ENCODE measurements at places on chromosomes 4 and X.

- DNase-seq = no peak
These were observed 1.1 kb downstream of the ZCCHC18 start for GRCh38 chrX:104113222-104113965.

DNA sequence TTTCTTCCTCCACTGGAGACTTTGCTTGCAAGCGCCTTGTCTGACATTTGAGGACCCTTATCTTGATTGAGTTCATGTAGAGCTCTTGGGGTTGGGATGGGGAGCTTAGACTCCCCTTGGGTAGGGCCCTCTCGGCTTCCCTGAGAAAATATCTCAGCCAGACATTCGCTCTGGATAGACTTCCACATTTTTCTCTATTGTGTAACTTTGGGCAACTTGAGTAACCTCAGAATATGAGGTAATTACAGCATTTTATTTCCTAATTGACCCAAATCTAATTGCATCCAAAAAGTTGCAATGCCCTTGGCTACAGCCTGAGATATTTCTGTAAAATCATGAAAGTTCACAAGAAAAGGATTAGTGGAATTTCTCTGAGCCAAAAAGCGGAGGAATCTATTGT is 102.8 kb upstream of the MXRA5 start:
- DNase-seq = no peak

GRCh38 chr4:177473991-177474390 is 31.8 kb upstream of the AGA start:
- DNase-seq = no peak

- no peak for DNase-seq
These were observed 905.3 kb upstream of the INTU start for GRCh38 chr4:126727461-126727860.

DNA sequence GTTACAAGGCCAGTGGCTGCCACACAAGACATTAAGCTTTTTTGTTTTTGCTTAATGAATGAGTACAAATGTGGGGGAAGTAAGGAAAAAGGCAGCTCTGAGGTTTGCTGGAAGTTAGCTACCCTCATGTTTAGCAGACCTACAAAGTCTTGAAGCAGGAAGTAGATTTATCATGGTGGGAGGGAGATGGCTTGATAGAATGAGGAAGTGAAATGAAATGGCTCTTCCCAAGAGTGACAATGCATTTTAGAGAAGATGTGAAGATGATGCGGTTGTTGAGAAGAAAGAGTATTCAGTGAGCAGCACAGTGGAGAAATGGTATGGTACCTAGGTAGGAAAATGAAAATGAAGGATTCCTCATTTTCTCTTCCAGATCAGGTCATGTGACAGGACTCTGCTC is 108.0 kb downstream of the SLIT2 start:
- DNase-seq = no peak

- DNase-seq = no peak
These were observed 4.5 kb upstream of the PLCXD1 start for GRCh38 chrX:276581-277201.

- DNase-seq = no peak
These were observed 148.6 kb downstream of the STK32B start for GRCh38 chr4:5199912-5200311.

DNA sequence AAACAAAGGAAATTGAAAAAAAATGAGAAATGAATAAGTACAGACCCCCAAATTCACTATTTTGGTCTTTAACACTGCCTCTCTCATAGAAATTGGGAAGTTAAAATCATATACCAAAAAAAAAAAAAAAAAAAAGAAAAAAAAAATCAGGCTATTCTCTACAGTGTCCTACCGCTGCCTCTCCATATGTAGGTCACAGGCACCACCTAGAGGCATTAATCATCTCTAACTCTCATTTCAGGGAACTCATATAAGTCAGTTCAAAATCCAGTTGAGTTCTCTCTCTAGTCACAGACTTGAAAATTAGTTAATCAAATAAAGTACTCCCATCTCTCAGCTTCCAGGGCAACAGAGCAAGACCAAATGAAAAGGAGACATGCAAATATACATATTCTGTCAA is 47.9 kb downstream of the COX18 start:
- DNase-seq = peak; percentile 22

- no peak for DNase-seq
These were observed 18.3 kb downstream of the MAGED2 start for GRCh38 chrX:54825716-54826438.

DNA sequence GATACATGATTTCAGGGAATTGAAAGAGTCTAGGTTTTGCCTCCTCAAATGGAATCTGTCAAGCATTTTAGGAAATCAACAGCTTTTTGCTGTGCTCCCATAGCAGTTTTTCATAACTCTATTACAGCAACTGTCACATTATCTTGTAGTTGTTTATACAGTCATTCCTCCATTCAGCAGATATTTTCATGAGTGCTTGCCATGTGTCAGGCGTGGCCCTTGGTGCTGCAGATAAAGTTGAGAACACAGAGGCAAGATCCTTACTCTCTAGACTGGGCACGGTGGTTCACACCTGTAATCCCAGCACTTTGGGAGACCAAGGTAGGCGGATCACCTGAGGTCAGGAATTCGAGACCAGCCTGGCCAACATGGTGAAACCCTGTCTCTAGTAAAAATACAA is 67.3 kb downstream of the MCUB start:
- no peak for DNase-seq

- DNase-seq = no peak
These were observed 318.6 kb downstream of the ANK2 start for GRCh38 chr4:113368056-113368455.

- no peak for DNase-seq
These were observed 267.0 kb upstream of the KLF3 start for GRCh38 chr4:38396845-38397547.

DNA sequence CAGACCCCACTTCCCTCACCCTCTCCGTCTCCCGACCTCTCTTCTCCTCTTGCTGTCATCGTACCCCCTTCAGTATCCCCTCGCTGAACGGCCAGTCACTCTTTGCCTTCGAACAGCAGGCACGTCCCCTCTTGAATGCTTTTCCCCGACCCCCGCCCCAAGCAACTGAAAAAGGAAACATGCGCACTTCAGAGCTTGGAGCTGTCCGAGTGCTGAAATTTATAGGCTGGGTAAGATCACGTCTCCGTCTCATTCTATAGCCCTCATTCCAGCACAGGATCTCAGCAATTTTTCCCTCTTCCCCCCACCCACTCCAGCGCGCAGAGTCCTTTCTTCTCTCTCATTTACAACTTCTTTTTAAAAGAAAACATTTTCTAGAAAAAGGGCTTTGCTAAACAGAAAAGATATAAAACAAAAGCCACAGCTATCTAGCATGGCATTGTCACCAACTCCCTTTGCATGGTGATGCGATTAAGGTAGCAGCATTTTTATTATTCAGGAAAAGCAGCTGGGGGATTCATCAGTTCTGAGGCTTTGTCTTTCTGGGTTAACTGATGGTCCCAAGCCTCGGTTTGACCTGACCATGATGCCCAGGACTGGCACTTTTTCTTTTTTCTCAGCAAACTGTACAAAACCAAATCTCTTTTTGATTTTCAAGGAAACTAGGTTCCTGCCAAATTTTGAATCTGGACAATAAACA is at the start of gene GLRA2:
Gene GLRA2, plus strand, starts transcription at position 247 of the 700 bp plus-strand sequence. CDS start 522 bp downstream, outside the sequence.
- DNase-seq = no peak

- DNase-seq = no peak
These were observed 61.9 kb upstream of the LAS1L start for GRCh38 chrX:65596270-65597034.

- no peak for DNase-seq
These were observed 991.5 kb downstream of the ADGRL3 start for GRCh38 chr4:62191451-62192240.

DNA sequence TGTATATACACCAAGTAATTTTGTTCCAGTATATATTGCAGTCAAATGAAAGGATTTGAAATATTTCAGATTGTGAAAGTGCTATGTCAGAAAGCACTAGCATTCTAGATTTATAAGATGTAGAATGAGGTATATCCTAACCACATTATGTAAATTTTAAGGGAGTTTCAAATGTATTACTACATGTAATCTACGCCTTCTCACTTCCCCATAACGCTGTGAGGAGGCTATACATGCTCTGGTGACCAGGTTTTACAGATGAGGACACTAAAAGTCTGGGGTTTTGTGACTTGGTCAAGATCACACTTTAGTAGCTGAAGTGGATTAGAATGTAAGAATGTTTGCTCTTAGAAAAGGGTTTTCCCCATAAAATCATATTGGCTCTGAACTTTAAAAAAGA is 8.1 kb downstream of the ENPEP start:
- DNase-seq = no peak

DNA sequence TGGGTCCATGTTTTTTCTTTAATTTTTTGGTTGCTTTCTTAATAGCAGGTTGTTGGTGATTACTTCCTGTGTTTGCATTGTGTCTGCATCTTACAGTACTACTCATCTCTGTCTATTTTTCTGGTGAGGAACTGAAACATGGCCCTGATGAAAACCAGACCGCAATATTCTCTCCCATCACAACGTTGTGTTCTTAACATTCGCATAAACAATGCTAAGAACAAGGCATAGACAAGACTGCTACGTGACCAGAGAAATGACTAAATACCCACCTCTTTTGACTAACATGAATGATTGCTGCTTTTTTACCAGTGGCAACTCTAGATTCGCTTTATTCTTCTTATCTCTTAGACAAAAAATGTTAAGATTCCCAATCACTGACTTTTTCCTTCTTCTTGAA is 179.1 kb downstream of the GC start:
- DNase-seq = no peak

DNA sequence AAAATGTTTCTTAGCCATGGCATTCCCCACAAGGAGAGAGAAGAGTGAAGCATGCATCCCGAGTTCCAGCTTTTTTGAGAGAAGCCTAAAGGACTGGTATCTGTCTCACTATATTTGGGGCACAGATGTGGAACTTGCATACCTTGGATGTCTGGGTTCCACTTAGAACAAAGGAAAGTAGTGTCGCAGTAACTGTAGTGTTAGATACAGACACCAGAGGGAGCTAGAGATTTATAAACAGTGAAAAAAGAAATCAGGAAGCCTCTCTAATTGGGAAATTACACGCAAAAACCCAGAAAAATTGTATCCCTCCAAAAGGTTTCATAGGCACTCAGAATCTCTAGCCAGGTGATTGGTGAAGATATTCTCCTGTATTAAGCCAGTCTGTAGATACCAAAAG is 34.4 kb downstream of the AGTR2 start:
- DNase-seq = peak; percentile 7

DNA sequence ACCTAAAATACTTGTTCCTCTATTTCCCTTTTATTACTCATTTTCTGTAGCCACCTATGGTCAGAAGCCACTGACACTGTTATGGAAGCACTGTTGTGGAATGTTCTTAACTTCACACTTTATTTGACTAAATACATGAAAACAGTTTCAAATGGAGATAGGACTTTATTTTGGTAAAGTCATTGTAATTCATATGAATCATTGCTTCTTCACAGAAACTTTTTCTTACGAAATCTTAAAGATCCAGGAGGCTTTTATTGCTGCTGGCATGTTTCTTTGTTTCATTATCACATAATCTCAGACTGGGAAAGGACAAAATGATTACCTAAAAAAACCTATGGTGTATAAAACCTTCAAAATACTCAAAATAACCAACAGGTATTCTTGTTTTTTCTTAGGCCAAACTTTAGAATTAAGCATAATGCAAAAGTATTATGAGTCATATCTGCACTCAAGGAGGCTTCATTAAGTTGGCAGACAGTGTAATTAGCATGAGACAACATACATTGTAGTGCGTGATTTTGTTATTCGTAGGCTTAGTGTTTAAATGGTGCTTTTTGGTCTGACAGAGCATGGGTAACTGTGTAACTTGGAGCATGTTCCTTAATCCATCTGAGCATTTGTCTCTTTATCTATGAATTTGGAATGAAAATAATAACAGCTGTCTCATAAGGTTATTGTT is 58.0 kb downstream of the SH3BGRL start:
- DNase-seq = no peak

DNA sequence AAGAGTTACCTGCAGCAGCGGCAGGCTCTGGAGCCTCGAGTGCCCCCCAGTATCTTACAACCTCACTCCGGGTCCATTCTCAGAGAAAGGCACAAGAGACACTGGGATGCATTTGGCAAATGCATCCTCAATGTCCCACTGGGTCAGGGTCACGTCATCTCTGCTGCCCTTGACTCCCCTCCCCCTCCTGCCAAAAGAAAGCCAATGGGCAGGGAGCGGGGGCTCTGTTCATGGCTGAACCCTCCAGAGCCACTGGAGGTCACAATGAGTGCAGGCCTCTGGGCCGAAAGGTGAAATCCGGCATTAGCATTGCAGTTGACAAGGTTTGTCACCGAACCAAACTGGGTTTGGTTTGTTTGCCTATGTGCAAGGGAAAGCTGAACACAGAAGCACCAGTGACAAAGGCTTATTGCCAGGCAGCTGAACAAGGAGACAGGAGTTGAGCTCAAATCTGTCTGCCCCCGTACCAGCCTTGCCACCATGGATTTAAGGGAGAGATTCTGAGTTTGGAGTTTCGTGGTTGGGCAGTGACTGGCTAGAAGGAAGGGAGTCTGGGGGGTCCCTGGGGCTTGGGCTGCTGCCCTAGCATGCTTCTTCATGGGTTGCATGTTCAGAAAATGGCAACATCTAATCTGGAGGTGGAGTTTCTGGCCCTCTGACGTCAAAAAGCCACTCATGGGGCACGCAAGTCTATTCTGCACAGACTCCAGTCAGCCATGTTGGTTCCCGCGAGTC is 64.3 kb downstream of the HTRA3 start:
- no peak for DNase-seq

DNA sequence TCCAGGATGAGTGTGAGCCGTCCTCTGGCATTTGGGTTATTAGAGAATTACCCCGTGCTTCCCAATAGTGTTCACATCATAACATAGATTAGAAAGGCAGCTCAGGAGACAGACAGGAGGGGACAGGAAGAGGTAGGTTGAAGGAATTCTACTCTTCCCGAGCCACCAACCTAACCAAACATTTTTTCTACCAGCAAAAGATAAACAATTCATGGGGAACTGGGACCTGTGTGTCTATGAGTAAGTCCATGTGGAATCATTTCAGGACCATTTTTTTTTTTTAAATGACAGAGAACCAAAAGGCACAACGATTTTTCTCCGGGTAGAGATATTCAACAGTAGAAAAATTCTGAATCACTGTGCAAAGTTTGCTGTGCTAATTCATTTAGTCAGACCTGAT is 174.2 kb upstream of the ETNPPL start:
- no peak for DNase-seq

DNA sequence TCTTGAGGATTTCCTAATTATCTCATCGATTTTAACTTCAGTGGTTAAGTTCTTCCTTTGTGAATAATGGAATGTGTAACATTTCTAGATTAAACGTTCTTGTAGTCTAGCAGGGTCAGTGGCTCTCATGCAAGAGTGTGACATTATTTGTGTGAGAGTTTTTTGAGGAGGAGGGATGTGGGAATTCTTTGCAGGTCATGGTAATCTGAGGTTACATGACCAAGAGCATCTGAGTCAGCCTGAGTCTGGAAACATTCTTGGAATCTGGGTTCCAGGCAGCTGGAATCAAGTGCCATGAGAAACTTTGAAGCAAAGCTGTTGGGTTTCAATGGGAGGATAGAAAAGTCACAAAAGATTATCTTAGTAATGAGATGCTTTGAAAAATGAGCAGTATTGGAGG is 49.5 kb downstream of the GK start:
- DNase-seq = no peak

- DNase-seq = no peak
These were observed 1847.0 kb upstream of the PCDH10 start for GRCh38 chr4:131302108-131302507.

- DNase-seq = no peak
These were observed 102.1 kb downstream of the CPZ start for GRCh38 chr4:8694651-8695151.
